Stimulated activated CD8-positive, alpha-beta memory T cell treated with anti-CD3 and anti-CD28 coated beads, Interleukin-7, amount 100 ng/mL, for 4 hours (primary cell): ENCODE measurements at places on chromosomes 4 and X.
A peak's percentile ranks its signal among the peaks of the same experiment; 100 is the strongest.

- DNase-seq, result no peak
Measured at GRCh38 chr4:126385954-126386353, 1071.2 kb downstream of the FAT4 start.

DNA sequence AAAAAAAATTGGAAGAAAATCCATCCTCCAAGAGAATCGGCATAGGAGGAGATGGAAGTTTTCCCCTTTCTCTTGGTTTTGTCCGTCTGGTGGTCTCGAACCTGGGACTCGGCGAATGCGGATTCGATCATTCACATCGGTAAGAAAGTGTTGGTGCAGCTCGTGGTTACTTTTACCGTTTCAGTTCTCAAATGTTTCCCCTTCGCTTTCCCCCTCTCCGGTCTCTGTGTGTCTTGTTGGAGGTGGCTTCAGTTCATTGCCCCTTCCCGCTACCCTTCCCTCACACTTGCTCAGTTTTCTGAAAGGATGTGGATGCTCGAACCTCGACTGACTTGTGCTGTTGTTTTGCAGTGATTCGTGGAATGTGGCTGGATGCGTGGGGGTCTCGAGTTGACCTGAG is 840 bp downstream of the GRID2 start:
- DNase-seq, result no peak

- no peak for DNase-seq
Measured at GRCh38 chrX:77628294-77629025, 157.6 kb downstream of the ATRX start.

- DNase-seq, result no peak
Measured at GRCh38 chr4:105208561-105208960, 61.9 kb downstream of the TET2 start.

DNA sequence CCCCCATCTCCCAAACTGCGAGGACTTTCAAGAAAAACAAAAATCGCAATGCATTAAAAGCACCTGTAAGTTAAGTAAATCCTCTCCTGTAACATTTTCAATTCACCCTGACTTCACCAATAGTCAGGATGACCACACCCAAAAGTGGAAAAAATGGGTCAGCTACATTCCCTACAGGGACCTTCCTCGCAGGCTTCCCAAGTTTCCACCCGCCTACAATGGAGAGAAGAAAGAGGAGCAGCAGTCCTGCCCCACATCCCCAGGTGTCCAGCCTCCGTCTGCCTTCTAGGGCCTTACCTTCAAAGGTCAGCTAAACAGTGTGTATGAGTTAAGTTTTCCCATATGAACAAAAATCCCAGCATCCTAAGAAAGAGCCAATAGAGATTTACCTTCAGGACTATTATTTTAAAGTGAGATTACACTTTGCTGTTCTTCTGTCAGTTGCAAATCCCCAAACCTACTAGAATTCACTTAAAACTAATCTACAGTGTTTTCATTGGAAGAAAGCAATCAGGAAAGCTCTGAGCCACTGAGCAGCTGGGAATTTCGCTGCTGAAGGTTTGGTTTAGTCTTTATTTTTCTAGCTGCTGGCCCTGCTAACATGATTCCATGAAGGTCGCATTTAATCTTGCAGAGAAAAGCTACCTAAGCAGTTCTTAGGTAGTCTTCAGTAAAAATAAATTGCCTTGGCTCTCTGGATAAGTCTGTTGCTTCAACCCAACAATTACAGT is 12.5 kb downstream of the IRF2 start:
- DNase-seq, result no peak

- no peak for DNase-seq
Measured at GRCh38 chrX:17007134-17007768, 60.8 kb downstream of the REPS2 start.

DNA sequence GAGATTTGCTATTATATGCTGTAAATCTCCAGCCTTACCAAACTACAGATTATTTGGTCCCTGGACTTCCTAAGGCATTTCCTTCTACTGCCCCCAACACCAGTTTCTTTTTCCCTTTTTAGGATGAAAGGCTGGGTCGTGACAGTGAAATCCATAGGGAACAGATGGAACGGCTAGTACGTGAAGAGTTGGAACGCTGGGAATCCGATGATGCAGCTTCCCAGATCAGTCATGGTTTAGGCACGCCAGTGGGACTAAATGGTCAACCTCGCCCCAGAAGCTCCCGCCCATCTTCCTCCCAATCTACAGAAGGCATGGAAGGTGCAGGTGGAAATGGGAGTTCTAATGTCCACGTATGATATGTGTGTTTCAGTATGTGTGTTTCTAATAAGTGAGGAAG is 67.9 kb downstream of the PKD2 start:
- DNase-seq, result no peak

DNA sequence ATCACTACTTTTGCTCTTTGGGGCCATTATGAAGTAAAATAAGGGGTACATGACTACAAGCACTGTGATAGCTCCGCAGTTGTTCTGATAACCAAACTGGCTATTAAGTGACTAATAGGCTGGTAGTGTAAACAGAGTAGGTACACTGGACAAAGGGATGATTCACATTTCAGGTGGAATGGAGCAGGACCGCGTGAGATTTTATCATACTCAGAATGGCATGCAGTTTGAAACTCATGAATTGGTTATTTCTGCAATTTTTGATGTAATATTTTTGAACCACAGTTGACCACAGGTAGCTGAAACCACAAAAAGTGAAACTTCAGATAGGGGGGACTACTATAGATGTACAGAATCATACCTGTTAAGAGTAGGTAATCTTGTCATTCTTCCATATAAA is 55.8 kb downstream of the PAK3 start:
- DNase-seq, result no peak

GRCh38 chr4:109972786-109973528 is 60.3 kb downstream of the EGF start:
- no peak for DNase-seq

DNA sequence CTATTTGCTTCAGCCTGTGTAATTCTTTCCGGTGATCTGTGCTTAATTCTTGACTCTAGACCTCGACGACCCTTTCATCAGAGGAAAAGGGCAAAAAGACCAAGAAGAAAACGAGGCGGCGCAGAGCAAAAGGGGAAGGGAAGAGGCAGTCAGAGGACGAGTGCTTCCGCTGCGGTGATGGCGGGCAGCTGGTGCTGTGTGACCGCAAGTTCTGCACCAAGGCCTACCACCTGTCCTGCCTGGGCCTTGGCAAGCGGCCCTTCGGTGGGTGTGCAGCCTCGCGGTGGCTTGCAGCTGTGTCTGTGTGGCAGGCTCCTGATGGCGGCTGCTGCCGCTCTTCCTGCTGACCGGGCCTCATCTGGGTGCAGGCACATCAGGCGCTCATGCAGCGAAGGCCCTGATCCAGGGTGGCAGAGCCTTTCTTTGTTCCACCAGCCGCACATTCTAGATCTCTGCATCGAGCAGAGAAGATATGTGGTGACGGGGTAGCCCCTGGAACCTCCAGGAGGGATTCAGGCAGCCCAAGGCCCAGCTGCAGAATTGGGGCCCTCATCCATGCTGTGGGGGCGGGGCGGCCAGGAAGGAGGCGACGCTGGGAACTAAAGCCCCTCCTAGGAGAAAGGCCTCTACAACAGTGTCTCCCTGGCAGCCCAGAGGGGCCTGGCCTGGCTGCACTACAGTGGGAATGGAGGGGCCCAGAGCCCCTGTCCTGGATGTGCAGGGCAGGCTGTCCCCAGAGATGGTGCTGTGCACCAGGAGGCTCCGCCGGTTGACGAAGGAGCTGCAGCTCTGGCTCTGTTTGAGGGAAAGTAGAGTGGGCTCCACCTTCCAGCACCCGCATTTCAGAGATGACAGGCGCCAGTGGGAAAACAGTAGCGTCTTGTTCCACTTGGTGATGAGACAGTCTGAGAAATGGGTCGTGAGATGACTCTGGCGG is 32.1 kb downstream of the NELFA start:
- DNase-seq, result no peak

DNA sequence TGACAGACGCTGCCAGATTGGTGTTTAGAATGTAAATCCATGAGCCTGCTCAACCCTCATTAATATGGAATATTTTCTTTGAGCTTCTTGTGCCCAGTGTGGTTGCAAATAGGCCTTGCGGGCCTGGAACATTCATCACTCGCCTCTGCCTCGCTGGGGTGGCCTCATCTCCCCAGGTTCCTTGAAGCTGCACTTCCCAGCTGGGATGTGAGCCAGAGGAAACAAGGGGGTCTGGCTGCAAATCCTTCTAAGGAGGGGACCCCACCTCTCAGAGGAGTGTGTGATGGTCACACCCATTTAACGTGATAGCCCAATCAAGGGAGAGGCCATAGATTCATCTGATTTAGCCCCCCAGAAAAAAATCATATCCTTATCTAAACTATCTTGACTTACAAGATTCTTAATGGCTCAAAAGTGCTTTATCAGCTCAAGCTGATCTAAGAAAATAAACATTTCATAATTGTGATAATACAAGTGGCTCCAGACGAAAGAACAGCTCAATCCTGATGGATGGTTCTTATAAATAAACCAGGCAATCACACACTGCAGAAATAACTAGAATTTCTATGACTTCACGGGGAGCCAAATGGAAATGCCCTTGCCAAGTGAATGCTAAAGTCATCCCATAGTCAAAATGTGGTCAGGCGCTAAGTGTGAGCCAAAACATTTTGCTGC is 189.9 kb downstream of the PTTG2 start:
- DNase-seq, result no peak

DNA sequence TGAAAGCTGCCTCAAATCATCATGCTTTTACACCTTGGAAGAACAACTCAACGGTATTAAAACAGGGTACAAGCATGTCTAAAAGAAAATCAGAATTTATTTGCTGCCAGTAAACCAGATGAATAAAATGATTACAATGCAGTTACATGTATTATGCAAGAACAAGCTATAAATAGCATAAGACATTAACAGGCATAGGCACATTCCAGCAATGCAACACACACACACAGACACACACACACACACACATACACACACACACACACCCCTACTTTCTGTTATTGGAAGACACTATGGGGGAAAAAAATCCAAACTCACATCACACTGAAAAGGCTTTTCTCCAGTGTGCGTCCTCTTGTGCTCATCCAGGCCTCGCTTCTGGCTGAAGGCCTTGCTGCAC is 212.5 kb downstream of the PRDM5 start:
- no peak for DNase-seq

DNA sequence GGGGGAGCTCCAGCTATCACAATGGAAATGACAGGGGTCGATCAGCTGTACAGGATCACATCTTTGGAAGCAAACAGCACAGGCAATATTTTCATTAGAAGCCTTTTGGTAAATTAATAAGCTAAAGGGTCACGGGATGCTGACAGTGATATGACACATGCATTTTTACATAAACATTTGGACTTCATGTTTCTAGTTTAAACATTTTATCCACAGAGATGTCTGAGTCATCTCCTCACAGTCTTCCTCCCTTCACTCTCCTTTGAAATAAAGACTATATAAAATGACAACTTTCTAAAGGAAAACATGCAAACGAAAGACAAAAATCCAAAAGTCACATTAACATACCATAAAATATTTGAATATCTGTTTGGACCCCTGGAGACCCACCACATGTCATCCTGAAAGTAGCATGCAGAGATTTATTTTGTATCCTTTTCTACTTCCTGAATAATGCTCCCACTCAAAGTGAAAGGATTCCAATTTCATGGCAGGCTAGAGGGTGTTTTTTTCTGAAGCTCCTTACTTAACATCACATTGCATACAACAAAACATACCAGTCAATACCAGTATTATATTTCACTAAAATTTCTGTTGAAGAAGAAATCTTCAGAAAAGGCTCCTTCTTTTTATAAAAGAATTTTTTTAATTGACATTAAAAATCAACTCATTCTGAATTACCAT is 200.1 kb upstream of the PPARGC1A start:
- no peak for DNase-seq

GRCh38 chrX:12771445-12772069 is 19.7 kb upstream of the PRPS2 start:
- DNase-seq, result peak; percentile 23

DNA sequence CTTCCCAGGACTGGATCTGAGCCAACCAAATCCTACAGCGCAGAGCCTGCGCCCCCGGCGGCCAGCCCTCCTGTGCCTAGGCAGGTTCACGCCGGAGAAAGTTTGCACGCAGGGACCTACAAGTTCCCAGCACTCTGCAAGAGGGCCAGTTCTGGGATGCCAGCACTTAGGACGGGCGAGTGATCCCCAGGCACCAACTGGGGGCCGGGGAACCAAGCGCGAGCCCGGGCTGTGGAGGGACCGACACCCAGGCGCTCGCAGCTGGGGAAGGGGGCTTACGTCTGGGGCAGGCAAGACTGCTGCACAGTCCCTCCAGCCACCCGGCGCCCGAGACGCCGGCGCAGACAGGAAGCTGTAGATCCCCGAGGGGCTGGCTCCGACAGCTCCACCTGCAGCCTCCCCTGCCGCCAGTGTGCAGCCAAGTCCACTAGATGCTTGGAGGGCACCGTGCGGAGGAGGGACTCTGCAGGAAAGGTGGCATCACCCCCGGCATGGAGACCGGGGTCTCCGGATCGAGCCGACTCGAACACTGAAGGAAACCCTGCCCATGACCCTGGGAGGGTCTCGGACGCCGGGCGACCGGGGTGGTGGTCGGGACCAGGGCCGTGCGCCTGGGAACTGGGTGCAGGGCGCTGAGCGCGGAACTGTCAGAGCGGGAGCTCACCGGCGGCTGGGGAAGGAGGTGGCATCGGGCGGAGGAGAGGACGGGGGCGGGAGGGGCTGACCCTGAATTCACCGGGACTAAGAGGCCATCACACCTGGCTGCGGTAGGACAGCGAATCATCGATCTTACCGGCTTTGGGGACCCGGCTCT is 566 bp downstream of the CORIN start:
- no peak for DNase-seq

- DNase-seq, result no peak
Measured at GRCh38 chrX:99172958-99173357, 1237.1 kb downstream of the PCDH19 start.

GRCh38 chrX:65674204-65674893 is 6.9 kb downstream of the MSN start:
- no peak for DNase-seq

DNA sequence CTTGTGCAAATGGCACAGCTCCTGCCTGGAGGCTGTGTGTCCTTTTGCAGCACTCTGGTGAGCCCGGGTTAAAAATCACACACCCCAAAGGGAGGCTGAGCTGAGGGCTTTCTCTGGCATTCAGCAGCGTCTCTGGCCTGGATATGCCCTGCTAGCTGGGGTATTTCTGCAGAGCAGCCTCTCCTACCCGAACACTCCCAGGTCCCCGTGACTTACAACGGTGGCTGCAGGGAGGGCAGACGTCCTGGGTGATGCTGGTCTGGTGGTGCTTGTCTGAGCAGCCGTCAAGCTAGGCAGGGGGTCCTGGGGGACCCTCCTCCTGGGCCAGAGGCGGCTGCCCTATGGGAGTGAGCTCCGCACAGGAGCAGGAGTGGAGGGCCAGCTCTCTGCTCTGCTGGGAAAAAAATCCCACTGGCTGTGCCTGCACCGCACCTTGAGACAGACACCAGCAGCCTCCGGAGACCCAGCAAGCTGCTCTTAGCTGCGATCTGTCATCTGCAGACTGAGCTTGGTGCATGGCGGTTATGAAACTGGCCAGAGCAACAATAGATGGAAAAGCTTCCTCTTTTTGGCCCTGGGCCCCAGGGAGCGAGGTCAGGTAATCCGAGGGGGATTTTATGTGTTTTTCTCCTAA is 41.3 kb upstream of the ASMTL start:
- no peak for DNase-seq

GRCh38 chrX:149433051-149433450 is 72.1 kb downstream of the IDS start:
- DNase-seq, result no peak
